ENCODE measurements at places on chromosomes 13 and 19.

GRCh38 chr13:80841414-80841813, 500.5 kb upstream of the SPRY2 start:
- DNase-seq: no peak

DNA sequence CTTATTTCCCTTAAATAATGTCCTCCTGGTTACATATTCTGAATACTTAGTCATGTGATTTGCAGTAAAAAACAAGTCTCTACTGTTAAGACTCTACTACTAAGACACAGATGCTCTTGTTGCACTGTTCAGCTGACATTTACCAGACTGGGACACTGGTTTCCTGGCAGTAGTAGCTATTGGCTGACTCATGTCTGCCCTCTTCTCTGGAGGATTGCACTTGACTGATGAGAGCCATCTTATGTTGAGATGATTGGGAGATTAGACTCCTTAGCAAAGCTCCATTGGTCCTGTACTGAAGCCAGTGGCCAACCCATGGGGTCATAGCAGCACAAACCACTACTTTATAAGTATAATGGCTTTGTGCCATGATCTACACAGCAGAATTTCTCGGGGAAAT, 1672.6 kb upstream of the PCDH20 start:
- DNase-seq: no peak

- peak; percentile 90 for DNase-seq
These were observed 33.4 kb downstream of the IPO5 start for GRCh38 chr13:97986835-97987234.

DNA sequence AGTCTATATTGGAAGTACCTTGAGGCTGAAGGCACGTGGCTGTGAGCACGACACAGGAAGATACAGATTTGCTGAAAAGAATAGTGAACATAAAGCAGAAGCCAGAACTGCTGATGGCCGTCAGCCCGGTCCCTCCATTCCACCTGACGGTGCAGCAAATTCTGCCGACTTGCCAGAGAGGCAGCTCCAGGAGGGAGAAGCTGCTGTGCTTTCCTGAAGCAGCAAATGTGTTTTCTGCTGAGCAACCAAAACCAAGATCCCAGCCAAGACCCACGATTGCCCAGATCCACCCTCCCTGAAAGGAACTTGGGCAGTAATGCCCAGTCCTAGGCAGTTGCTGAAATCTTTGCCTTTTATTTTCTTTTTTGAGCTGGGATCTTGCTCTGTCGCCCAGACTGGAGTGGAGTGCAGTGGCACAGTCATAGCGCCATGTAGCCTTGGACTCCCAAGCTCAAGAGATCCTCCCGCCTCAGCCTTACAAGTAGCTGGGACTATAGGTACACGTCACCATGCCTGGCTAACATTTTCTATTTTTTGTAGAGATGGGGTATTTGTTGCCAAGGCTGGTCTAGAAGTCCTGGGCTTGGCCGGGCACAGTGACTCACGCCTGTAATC, 7.0 kb upstream of the RCN3 start:
- no peak for DNase-seq

GRCh38 chr19:41697198-41697855, 9.3 kb upstream of the CEACAM7 start:
- no peak for DNase-seq

DNA sequence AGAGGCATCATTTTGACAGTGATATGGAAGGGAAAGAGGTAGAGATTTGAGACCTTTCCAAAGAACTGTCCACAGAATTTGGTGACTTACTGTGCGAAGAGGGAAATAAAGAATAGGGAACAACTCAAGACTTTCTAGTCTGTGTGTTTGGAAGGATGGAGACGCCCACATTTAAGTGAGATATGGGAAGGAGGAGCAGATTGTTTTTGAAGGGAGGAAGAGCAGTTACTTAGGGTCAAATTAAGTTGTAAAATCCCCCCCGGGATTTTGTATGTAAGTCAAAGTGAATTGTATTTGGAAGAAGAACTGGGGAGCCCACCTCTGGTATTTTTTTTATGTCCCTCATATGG, 1.2 kb downstream of the USPL1 start:
- peak; percentile 19 for DNase-seq
